ENCODE measurements at places on chromosomes 3 and 15. TPM values are rescaled to one million over a fixed set of nuclear protein-coding genes. Genes with fewer than 3 reads are reported as not detected.

The DPPA2 gene
- total RNA-seq, result not detected

- DNase-seq, result no peak
These were observed 9.0 kb downstream of the FBN1 start for GRCh38 chr15:48636511-48636910.

DNA sequence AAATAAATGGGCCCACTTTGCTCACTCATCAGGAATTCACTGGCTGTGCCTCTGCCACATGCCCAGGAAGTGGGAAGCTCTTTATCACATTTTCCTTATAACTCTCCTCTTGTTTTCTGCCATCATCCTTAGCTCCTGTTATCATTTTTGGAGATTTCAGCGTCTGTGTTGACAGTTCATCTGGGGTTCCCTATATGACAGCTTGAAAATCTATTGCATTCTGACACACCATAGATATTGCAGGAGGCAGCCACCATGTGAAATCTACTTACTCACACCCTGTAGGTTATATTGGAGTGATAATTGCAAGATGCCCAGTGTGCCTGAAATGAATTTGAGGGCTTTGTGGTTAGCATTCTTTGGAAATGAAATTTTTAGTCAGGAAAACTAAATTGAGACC is 132.9 kb downstream of the RYR3 start:
- no peak for DNase-seq

DNA sequence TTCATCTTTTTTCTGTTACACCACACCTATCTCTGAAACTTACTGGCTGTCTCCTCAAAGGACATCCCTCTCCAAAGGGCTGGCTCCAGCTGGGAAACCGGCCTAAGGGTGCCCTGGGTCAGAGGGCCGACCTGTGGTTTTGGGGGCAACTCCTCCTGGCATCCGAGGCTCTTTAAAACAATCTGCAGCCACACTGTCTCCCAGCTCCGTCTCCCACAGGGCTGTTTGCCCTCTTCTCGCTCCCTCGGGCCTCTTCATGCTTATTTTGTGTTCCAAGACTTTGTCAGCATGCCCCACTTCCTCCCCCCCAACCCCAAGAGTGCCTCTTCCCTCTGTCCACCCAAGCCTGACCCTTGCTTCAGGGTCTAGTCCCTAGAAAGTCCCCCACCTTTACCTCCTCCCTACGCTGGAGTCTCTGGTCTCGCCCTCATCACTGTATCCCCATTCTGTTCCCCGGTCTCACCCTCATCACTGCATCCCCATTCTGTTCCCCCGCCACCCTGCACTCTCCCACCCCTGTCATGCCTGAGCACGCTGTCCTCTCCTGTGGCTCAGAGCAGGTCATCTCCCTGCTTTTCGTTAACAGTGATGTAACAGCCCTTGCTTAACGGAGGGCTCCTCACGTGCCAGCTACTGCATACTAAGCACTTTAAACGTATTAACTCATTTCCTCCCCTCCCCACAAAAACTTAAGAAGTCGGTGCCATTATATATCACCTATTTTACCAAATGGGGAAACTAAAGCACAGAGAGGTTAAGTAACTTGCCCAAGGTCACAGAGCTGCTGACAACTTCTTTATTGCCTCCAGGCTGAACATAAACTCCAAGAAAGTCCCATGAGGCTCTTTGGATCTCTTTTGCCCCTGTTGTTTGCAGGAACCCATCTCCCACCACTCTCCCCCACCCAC is 1.1 kb upstream of the CSK start:
- no peak for DNase-seq

Measured in myocyte (in vitro differentiated cells).